ENCODE measurements at places on chromosomes 5 and 9.

DNA sequence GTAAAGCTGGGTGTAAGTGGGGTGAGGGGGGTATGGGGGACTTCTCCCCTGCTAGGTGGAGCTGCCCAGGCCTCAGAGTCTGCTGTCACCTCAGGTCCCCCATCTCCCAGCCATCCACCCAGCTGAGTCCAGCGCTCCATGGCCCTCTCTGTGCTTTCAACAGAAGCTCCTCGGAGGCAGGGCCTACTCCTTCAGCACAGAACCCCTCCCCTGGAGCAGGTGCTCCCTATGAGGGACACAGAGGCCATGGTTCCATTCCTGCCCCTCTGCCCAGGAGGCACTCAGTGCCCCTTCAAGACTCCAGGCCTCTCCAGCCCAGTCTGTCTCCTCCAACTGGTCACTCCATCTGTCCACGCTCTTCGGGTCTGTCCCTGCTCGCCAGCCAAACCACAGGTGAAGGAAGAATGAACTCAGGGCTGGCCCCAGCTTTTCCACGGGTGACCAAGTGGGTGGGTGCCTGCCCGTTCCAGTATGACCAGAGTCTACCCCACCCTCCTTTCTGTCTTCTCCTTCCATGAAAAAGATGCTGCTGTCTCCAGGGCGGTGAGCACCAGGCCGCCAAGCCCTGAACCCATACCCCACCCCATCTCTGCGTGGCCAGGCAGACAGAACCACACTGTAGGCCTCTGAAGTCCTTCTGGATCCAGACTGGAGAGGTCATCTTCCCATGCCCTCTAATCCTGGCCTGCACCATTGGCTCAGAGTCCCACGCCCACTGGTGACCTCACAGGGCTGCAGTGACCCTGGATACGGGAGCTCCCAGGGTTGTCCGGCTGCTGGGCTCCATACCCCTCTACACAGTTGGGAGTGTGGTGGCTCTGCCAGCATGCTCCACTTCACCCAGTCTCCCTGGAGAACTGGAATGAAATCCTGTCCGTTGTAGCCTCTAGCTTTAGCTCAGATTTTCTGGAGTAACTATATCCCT is 11.9 kb downstream of the GBGT1 start:
- DNase-seq, result no peak

- no peak for DNase-seq
These were observed 1.3 kb upstream of the EBF1 start for GRCh38 chr5:159100782-159101646.

- DNase-seq, result no peak
These were observed 23.5 kb downstream of the TBC1D2 start for GRCh38 chr9:98231770-98232478.

- DNase-seq, result no peak
These were observed 83.7 kb downstream of the TRPM6 start for GRCh38 chr9:74804018-74804385.

- no peak for DNase-seq
These were observed 625 bp upstream of the OLFM1 start for GRCh38 chr9:135086597-135087488.

DNA sequence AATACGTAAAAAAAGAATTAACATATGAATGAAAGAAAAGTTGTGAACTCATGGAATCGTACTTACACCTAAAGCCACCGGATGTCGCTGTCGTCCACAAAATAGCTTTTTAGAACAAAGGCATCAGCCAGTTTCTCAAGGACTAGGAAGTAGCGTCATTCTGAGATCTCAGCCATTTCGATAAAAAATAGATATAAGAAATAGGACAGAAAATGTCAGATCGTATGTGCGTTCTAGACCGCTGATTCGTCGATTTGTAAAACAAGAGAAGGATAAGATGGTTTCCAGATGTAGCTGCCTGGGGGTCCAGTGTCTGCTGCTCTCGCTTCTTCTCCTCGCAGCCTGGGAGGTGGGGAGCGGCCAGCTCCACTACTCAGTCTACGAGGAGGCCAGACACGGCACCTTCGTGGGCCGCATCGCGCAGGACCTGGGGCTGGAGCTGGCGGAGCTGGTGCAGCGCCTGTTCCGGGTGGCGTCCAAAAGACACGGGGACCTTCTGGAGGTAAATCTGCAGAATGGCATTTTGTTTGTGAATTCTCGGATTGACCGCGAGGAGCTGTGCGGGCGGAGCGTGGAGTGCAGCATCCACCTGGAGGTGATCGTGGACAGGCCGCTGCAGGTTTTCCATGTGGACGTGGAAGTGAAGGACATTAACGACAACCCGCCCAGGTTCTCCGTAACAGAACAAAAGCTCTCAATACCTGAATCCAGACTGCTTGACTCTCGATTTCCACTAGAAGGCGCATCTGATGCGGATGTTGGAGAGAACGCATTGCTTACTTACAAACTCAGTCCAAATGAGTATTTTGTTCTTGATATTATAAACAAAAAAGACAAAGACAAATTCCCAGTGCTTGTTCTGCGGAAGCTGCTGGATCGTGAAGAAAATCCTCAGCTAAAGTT is at the start of gene PCDHA10:
TSS of gene PCDHA10 (plus strand) at position 126 of the 903 bp plus-strand sequence. CDS start at position 278, 152 bp downstream.
- no peak for DNase-seq

DNA sequence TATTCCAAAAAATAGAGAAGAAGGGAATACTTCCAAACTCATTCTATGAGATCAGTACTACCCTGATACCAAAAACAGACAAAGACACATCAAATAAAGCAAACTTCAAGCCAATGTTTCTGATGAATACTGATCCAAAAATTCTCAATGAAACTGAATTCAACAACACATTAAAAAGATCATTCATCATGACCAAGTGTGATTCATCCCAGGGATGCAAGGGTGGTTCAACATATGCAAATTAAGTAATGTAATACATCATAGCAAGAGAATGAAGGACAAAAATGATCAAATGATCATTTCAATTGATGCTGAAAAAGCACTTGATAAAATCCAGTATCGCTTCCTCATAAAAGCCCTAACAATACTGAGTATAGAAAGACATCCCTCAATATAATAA is 4.9 kb upstream of the RCL1 start:
- DNase-seq, result no peak

- DNase-seq, result no peak
These were observed 52.8 kb upstream of the CCDC112 start for GRCh38 chr5:115349001-115349817.

DNA sequence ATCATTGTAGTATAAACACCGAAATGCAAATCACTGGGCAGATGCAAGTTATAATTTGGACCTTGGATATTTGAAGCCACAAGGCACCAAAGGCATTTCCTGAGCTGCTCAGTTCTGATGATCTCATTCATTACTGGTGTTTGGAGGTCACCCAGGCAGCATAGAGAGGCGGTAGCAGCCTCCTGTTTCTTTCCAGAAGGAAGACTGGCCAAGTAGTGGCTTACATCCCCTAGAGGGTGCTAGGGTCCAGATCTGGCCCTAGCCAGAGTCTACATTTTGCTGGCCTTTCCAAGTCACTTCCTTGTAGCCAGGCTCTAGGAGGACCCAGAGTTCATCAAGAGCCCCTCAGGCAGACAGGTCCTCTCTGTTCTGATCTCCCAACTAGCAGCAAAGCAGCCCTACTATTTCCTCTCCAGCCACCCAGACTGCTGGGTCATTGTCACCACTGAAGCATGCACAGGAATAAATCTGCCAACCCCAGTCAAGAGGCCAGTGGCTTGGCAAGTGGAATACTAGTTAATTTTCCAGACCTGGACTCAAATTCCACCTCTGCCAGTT is 33.4 kb upstream of the TTC1 start:
- DNase-seq, result no peak

DNA sequence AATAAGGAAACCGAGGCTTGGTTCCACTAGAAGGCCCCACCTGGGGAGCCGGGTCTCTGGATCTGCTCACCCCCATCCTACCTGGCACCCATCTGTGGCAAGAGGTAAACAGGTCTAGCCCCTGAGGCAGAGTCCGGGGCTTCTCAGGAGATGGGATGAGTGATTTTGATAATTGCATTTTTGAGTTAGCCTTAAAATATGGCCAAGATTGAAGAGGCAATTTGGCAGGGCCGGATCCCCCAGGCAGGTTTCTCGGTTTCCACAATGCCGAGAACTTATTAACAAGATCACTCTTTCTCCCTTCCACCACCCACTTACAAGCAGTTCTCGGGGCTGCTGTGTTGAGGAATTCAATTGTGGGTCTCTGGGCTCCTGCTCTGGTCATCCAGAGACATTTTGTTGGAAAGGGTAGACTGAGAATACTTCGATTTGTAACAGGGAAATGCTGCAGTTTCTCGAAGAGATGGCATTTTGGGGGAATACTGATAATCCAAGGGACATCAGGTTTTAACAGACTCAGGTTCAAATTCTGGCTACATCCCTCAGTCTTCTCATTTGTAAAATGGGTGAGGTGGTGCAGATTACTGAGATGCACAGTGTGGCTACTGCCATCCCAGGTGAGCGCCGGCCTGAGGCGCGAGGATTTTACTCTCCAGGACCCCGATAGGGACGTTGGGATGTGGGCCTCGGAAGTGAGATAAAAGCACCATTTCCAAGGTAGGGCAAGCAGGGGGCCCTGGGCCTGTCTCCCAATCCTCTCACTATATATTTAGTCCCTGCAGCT is 194.2 kb downstream of the CDK5RAP2 start:
- no peak for DNase-seq

DNA sequence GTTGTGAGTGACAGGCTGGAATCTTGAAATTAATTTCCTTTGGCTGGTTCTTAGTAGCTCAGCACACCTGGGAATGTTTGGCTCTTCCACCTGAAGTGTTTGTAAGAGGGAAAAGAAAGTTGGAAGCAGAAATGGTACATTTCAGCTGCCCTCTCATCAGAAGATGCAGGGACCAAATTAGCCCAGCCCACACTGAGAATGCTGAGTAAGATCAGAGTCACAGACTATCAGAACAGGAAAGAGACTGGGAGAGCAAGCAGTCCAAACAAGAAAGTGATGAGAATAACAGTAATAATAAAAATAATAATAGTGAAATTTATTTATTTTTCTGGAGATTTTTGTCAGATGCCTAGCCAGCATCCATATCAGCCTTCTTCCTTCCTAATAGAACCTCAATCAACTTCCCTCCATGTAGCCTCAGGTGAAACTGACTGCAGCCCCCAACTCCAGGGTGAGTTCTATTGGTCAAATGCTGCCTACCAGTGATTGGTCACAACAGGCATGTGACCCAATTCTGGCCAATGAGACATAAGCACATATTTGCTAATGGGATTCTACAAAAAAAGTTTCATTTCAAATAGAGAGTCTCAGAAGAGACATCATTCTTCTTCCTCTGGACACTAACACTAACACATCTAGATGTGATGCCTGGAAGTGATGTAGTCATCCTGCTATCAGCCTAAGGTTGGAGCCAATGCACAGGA is 31.2 kb upstream of the ADRA1B start:
- no peak for DNase-seq

GRCh38 chr9:68702493-68702892 is 2.5 kb upstream of the PIP5K1B start:
- no peak for DNase-seq

DNA sequence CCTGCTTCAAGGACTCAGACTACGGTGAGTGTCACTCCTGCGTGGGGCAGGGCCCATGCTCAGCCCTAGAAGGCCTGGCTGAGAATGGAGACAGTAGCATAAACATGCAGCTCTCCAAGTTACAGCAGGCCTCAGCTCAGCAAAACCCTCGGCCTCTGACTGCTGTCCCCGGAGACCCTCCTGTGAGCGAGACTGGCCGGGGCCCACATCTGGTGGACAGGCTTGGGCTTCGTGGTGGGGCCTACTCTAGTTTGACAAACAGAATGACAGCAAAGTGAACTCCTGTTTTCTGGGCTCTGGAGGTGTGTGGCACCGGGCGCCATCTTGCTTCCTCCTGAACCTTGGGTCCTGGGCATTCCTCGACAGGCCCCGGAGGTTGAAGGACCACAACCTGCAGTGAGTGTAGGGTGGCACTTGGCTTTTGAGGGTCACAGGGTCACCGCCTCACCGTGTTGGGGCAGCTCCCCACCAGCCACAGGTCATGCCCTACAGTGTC is 97.5 kb downstream of the PHF2 start:
- DNase-seq, result no peak

DNA sequence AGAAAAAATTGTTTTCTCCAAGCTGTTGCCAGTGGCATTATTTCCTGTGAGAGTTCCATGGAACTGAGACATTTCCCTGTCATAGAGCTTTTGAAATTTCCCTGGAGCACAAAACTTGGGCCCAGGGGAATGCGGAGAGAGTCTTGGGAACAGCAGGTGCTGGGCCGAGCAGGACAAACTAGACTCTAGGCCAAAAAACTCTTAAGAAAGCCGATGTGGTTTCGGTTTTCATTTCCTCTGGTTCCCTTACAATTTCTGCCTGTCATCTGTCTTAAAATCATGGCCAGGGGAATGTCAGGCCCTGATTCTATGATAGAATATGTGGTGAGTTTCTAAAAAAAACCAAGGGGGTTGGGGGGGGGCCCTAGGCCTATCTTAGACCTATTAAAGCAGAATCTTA is 4.6 kb downstream of the SLC35A4 start:
- no peak for DNase-seq
